ENCODE measurements at places on chromosomes 11 and 22. TPM values are rescaled to one million over a fixed set of nuclear protein-coding genes. Genes with fewer than 3 reads are reported as not detected.

- peaks cover 50% of the 10 kb centered on the region for H3K4me1 ChIP-seq
- no peak for DNase-seq
- H3K36me3 ChIP-seq = peaks cover 3% of the 10 kb centered on the region
- H3K27ac ChIP-seq = peak overlapping the region; percentile 80
- no peaks in the 10 kb centered on the region for H3K27me3 ChIP-seq
Observed at GRCh38 chr22:50547263-50547985, 1.7 kb downstream of the KLHDC7B start.

DNA sequence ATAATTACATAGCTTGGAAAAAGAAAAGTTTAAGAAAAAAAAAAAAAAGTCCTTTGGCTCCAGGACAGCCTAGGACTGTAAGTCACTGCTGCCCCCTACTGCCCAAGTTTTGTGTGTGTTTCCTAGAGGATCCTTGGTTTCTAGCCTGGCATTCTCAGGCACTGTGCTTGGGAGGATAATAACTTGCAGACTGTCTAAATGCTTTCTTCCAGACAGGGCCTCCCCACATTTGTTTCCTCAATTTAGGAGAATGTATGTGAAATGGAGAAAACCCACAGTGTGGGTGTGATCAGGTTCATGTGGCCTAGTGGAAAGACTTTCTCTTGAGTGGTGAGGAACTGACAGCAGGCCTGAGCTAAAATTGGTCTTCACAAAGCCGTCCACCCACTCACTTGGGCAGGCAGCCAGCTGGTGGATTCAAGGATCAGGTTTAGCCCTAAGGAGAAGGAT is 191.0 kb downstream of the NAV2 start:
- H3K27me3 ChIP-seq = peaks cover 5% of the 10 kb centered on the region
- no peaks in the 10 kb centered on the region for H3K36me3 ChIP-seq
- H3K27ac ChIP-seq = no peak overlapping the region
- H3K4me1 ChIP-seq = no peaks in the 10 kb centered on the region

DNA sequence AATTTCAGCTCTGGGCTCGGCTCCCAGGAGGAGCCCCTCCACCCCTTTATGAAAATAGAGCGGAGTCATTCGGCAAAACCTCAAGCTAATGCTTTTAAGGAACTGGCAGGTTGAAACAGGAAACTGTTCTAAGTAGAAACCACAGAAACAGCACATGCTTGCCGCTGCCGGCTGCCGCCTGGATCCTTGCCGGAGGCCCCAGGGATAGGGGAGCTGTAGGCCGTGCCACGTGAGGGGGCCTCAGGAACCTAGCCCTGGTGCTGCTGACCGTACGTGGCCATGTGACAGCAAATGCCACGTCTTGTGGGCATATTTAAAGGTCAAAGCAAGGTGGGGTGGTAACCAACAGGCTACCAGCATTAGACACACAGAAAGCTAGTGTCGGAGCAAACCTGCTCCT is 77.9 kb upstream of the TIMP3 start:
- peaks cover 23% of the 10 kb centered on the region for H3K4me1 ChIP-seq
- H3K27ac ChIP-seq = peak overlapping the region; percentile 61
- H3K36me3 ChIP-seq = peaks cover 3% of the 10 kb centered on the region
- peaks cover 31% of the 10 kb centered on the region for H3K27me3 ChIP-seq
- no peak overlapping the region for H3K4me3 ChIP-seq

Gene WNT11
- total RNA-seq = 0.96 TPM

- DNase-seq = no peak
- H3K4me1 ChIP-seq = peaks cover 9% of the 10 kb centered on the region
- no peak overlapping the region for H3K27ac ChIP-seq
- H3K4me3 ChIP-seq = no peak overlapping the region
- no peaks in the 10 kb centered on the region for H3K27me3 ChIP-seq
- H3K36me3 ChIP-seq = no peaks in the 10 kb centered on the region
Observed at GRCh38 chr22:29914165-29914564, 31.2 kb downstream of the MTMR3 start.

Gene CENPM
- total RNA-seq = 74.0 TPM
